ENCODE measurements at places on chromosomes 1 and 21.

DNA sequence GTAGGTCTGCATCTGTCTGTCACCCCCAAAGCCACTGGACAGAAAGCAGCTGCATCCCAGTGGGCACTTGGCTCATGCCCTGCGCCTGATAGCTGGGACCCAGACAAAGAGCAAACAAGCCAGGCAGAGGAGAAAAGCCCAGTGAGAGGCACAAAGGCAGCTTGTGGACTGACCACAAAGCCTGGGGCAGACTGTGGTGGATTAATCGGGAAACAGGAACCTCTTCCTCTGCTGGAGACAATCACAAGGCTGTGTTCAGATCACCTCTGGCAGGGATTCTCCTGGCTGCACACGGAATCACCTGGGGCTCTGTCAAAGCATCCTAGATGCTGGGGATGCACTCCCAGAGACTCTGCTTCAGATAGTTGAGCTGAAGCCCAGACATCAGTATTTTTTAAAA is 15.2 kb upstream of the GJB5 start:
- DNase-seq = no peak

- no peak for DNase-seq
Measured at GRCh38 chr1:199121047-199121446, 482.2 kb downstream of the PTPRC start.

- no peak for DNase-seq
Measured at GRCh38 chr1:185632659-185633423, 101.3 kb upstream of the HMCN1 start.

DNA sequence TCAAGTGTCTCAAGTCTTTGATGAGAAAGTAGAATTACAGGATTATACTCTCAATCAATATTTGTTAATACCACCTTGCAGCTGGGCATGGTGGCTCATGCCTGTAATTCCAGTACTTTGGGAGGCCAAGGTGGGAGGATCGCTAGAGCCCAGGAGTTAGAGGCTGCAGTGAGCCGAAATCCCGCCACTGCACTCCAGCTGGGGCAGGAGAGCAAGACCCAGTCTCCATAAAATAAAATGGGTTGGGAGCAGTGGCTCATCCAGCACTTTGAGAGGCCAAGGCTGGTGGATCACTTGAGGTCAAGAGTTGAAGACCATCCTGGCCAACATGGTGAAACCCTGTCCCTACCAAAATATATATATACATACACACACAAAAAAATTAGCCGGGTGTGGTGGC is 1.2 kb upstream of the NCMAP start:
- DNase-seq = no peak

DNA sequence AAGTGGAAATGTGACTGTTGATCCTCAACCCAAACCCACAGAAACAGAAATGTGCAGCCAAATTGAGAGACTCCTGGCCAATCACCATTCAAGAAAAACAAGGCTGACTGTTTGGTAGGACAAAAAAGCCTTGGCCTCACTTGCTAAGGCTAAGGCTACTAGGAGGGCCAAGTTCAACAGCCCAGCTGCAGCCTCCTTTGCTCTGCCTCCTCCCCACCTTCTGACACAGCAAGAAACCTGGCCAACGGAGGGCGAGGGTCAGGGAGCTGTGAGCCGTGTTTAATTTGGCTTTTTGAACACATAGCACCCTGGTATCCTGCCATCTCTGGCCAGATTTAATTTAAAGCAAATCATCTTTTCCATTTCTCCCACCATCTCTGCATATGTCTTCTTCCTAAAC is 165.8 kb upstream of the RAB4A start:
- no peak for DNase-seq

DNA sequence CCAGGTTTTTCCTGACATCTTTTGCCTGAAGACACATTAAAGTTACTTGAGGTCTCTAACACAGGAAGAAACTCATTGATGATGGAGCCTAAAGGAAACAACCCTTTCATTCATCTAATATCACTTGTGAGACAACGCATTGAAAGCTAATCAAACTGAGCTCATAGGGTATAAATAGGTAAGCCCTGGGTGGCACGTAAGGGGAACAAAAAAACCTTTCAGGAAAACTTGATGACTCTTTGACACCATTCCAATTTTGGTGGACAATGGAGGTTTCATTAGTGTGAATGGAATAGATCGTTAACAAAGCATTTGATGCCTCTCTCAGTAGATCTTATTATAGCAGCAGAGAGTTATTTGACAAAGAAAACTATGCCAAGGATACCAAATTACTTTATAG is 80.7 kb upstream of the DUSP10 start:
- DNase-seq = no peak

- no peak for DNase-seq
Measured at GRCh38 chr1:235932090-235932510, 65.4 kb upstream of the LYST start.

DNA sequence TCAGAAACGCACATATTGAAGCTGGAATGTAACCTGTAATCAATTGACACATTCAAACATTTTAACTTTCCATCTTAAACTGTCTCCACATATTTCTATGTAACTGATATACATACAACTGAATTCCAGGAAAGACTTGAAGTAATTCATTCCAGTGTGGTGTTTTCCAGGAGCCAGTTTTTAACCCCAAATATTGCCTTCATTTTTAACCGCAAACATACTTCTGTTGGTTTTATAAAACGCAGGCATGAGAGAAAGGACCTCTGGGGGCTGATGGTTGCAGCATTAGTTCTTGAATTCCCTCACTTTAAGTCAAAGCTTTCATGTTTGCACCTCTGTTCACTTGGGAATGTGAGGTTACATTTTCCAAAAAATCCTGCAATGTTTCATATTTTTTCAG is 204.1 kb downstream of the CRB1 start:
- no peak for DNase-seq

DNA sequence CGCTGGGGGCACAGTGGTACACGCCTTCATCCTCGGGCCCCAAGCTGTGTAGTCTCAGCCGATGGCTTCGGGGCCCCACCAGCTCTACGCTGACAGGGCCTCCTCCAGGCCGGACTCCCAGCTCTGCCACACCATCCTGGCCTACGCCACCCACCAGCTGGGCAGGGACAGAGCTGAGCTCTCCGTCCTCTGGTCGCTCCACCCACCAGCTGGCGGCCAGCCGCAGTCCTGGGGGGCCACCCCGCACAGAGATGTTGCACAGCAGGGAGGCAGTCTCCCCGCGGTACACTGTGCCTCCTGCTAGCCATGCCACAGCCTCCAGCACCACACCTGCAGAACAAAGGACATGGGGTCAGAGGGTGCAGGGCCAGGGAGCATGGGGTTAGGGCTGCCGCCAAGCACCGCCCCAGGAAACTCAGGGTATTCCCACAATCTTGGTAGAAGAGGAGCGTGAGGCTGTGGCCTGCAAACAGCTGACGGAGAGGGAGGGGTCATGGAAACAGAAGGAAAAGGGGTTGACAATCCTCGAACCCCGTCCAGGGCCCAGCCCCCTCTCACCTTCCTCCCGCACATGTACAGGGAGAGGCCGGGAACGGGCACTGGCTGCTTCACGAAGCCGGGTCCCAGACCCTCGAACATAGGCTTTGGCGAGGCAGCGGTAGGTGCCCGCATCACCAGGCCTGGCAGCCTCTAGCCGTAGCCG is 5.9 kb downstream of the IGSF8 start:
- DNase-seq = no peak

DNA sequence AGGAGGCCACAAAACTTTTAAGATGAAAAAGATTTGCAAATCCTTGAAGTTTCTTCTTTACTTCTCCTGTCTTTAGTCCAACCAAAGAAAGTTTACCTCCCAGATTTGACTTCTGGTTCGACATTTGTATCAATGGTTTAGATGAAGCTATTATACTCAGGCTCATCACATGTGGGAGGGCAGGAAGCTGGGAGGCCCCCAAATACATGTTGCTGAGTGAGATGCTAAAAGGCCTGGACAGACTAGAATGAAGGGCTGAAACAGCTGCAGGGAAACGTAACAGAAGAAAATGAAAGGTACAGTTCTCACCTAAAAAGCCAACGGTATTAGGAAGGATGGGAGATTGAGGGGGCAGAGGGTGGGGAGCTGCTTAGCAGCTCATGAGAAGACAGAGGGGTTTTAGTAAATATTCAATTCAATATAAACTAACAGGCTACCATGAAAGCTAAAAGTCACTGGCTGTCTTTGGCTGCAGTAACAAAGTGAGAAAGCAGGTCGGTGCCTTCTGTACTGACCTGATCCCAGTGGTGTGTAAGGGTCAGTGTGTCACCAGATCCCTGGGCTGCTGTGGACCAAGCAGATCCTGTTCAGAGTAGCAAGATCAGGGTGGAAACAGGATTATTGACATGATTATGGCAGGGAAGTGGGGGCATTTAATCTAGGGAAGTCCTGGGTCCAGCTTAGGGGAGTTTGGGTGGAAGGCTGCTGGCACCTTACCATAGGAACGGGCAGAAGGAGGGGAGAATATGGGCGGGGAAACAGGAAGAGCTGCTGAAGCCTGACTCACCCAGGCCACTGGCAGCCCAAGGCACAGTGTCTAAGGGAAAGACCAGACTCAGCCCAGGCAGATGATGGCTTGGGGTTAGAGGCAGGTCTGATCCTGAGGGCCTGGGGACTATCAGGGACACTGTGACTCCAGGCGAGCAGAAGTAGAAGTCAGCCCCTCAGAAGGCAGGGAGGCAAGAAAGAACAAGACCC is 60.4 kb downstream of the KCNN3 start:
- no peak for DNase-seq

GRCh38 chr1:226676381-226676780 is 62.7 kb downstream of the ITPKB start:
- no peak for DNase-seq

DNA sequence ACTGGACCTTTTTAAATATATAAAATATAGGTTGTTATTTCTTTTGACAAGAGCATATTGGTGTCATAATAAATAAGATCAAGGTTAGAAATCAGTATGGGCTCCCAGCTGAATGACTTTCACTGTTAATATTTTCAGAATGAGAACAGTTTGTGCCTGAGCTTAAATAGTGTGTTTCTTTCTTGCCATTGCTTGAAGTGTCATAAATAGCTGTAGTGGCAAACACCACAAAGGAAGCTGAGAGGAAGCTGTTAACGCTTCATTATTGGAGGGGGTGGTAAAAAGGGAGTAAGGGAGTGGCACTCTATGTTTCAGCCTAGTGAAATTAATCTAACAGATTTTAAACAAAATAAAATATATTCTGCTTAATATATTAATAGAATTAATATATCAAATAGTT is 1089.8 kb upstream of the NCAM2 start:
- no peak for DNase-seq

DNA sequence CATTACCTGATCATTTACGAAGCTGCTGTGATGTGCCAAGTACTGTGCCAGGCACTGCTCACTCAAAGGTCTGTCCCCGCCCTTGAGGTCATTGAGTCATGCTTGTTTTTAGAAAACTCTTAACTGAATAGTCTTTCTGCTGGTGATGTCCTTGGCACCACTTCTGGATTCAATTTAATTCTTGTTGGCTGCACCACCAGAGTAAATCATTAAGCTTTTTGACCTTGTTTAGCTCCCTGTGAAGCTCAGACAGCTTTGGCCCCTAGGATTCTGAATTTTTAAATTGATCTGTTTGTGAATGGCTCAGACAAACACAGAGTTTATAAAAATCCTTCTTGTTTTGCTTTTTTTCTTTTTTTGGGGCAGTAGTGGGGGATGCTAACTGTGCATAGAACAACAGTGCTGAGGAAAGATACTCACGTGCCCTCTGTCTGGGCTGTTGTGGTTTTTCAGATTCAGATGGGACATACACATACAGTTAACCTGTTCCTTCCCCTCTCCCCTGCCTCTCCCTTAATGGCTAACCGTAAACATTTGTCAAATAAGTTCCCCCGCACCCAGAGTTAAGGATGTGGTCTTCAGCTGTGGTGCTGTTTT is 67.6 kb downstream of the MTR start:
- DNase-seq = no peak
